ENCODE measurements at places on chromosomes 6 and 20.

GRCh38 chr20:10642856-10643559 is 30.8 kb downstream of the JAG1 start:
- DNase-seq: peak; percentile 64

DNA sequence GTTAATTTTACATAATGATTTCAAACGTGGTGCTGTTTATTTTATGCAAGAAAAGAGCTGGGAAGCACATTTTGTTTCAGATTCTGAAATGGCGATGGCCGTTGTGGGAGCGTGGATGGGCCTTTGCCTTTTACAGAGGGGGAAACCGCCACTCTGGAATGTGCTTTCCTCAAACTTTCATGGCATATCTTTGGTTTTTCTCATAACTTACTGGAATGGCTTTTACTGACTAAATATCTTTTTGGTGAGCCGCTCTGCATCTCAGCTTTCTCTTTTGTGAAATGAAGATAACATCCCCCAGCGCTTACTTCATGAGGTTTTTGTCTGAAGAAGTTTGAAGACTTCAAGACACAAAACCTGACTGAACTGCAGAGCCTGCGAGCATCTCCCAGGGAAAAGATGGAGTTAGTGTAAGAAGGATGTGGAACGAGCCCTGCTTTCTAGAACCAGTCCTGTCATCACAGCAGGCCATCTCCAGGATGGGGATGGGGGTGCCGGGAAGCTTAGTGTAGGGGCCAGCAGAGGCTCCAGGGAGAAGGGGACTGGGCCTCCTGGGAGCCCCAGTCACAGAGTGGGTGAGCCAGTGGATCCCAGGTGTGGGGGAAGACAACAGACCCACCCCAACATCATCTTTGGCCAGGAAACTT is 61.8 kb upstream of the TIAM2 start:
- peak; percentile 89 for DNase-seq

GRCh38 chr20:16415071-16416053 is 157.9 kb downstream of the KIF16B start:
- DNase-seq: no peak

DNA sequence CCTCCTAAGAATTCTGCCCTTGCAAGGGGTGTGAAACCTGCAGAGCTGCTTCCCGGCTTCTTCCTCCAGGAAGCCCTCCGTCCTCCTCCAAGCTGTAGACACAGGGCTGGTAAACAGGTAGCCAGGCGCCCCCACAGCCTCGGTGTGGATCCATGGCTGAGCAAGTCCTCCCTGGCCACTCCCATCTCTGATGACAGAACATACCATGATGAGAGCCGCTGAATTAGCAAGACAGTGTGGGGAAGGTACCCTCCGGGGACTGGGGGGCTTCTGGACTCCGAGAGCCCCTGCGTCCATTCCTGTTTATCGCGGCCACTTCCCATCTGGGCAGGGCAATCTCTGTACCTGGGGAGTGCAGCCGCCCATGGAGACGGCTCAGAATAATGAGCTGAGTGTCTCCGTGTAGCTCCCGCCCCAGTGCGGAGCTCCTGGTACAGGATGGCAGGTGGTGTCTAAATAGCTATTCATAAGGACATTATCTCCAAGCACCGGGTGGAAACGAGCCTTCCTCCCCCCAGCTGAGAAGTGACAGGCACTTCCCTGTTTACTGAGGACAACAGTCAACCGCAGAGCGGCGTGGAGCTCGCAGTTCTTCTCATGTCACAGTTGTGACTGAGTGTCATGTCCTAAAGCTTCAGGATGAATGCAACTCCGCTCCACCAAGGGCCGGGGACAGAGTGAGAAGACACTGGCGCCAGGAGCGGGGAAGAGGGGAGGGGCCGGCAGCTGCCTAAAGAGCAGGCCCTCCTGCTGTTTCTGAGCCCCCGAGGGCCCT is 22.7 kb upstream of the NTSR1 start:
- DNase-seq: no peak
